ENCODE measurements at places on chromosomes 4 and X.

DNA sequence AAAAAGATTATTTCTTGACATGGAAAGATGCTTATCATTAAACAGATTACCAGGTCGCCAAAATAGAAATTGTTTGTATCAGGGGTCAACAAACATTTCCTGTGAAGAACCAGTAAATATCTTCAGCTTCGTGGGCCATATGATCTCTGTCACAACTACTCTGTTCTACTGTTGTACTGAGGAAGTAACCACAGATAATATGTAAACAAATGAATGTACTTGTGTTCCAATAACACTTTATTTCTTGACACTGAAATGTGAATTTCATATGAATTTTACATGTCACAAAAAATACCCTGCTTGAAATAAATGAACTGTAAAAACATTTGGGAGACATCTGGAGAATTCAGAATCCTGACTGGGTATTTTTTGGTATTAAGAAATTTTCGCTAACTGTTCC, 4.7 kb upstream of the FHL1 start:
- no peak for DNase-seq

- no peak for DNase-seq
Measured at GRCh38 chr4:110898290-110898689, 275.4 kb upstream of the PITX2 start.

DNA sequence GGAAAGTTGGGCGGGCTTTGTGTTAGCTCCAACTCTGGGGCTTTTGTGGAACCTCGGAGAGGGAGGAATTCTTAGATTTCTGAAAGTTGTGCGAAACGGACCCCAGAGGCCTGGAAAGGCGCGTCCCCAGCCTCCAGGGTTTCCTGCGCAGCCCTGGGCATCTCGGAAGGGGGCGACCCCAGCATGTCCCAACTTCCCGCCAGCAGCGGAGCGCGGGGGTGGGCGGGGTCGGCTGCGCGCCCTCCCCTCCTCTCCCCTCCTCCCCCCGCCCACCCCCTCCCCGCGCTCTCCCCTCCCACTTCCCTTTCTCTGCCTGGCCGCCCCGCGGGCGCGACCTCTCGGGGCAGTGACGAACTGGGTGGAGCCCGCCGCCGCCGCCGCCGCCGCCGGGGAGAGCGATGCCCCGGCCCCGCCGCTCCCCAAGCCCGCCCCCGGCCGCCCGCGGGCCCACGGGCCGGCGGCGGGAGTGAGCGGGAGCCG, 16.8 kb downstream of the PTTG2 start:
- no peak for DNase-seq

DNA sequence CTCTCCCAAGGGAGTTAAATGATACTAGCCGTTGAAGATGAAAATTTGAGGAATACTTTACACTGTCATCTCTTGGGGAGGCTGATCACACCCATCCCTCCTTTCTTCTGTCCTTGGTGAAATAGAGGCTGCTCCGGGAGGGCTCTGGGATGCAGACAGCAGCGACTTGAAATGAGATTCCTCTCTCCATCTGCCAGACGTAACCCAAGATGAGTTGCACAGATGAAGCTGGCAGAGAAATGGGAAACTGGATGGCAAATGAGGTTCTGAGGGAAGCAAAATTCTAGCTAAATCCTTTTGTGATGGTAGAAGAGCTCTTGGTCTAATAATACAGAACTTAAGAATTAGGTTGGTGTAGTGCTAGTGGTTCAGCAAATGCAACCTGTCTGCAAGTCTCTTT, 201.4 kb downstream of the AASDH start:
- DNase-seq, result no peak

Data from left renal pelvis (tissue), 4 donors.